ENCODE measurements at places on chromosomes 16 and 17. TPM values are rescaled to one million over a fixed set of nuclear protein-coding genes. Genes with fewer than 3 reads are reported as not detected.

THUMPD1 gene
- 17.1 TPM for polyA plus RNA-seq

CD68 gene
- polyA plus RNA-seq = 201 TPM

CES5A gene
- not detected for polyA plus RNA-seq

NOTUM gene
- polyA plus RNA-seq = 1.0 TPM

NOL3 gene
- 8.7 TPM for polyA plus RNA-seq

COTL1 gene
- 166 TPM for polyA plus RNA-seq

NDUFAF8 gene
- polyA plus RNA-seq = 25.9 TPM

EIF5A gene
- polyA plus RNA-seq = 606 TPM

CBLN1 gene
- 0.27 TPM for polyA plus RNA-seq

DNA sequence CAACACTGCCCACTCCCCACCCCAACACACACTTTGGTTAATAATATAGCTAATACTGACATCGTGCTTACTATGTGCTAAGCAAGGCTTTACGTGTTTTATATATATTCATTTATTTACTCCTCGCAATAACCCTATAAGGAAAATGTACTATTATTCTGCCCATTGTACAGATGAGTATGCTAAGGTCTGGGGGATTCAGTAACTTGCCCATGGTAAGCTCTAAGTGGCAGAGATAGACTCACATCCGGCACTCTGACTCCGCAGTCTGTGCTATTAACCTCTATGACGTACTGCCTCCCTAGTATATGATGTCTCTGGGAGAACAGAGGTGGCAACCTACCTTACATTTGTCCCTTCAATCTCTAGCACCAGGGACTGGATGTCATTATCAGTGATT is 12.7 kb downstream of the CFAP20 start:
- no peak overlapping the region for H3K27ac ChIP-seq
- DNase-seq = no peak
- peaks cover 13% of the 10 kb centered on the region for H3K36me3 ChIP-seq

- H3K27me3 ChIP-seq = no peaks in the 10 kb centered on the region
- no peak for DNase-seq
- no peak overlapping the region for H3K4me3 ChIP-seq
- H3K4me1 ChIP-seq = no peaks in the 10 kb centered on the region
Measured at GRCh38 chr16:2706085-2706484, 13.9 kb downstream of the PRSS27 start.

DNA sequence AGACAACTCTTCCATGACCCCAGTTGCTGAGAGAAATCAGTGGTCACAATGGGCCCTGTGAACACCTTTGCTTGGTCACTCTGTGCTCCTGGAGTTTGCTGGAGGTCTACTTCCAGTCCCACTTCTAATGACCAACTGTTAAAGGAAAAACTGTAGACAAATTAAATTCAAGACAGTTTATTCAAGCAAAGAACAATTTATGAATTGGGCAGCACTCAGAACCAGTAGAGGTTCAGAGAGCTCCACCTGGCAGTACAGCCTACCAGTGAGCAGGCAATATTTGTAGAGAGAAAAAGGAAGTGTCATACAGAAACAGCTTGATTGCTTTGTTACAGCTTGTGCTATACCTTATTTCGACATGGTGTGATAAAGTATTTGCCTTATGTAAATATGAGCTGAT is 116.5 kb downstream of the HS3ST3B1 start:
- no peaks in the 10 kb centered on the region for H3K4me1 ChIP-seq
- no peak overlapping the region for H3K4me3 ChIP-seq
- no peaks in the 10 kb centered on the region for H3K36me3 ChIP-seq
- DNase-seq = no peak
- no peak overlapping the region for H3K27ac ChIP-seq
- H3K27me3 ChIP-seq = no peaks in the 10 kb centered on the region

- no peaks in the 10 kb centered on the region for H3K36me3 ChIP-seq
- no peak overlapping the region for H3K4me3 ChIP-seq
- H3K27ac ChIP-seq = no peak overlapping the region
- H3K27me3 ChIP-seq = peaks cover 2% of the 10 kb centered on the region
- DNase-seq = no peak
Measured at GRCh38 chr17:44367231-44367979, 3.8 kb upstream of the FAM171A2 start.

DNA sequence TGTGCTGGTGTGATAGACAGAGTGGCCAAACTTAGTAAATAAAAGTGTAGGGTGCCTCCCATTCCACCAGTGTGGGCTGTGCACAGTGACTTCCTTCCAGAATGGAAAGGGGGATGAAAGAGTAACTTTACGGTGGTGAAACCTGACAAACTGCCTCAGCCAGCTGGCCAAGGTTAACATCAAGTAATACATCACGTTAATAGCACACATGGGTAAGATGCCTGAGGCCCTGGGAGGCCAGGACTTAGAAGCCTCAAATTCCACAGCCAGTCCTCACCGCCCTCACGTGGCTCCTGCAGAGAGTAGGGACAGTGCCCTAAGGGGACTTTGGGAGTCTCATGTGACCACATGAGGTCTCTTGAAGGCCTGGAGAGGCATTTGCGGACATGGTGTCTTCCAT is 14.1 kb downstream of the RMI2 start:
- H3K4me1 ChIP-seq = no peaks in the 10 kb centered on the region
- DNase-seq = no peak
- no peaks in the 10 kb centered on the region for H3K27me3 ChIP-seq
- no peak overlapping the region for H3K4me3 ChIP-seq
- H3K36me3 ChIP-seq = peaks cover 2% of the 10 kb centered on the region
- no peak overlapping the region for H3K27ac ChIP-seq

GRCh38 chr16:65044873-65045272 is 77.0 kb downstream of the CDH11 start:
- H3K27me3 ChIP-seq = no peaks in the 10 kb centered on the region
- no peak overlapping the region for H3K27ac ChIP-seq
- H3K36me3 ChIP-seq = no peaks in the 10 kb centered on the region
- DNase-seq = no peak

- H3K36me3 ChIP-seq = no peaks in the 10 kb centered on the region
- DNase-seq = no peak
- H3K4me3 ChIP-seq = no peak overlapping the region
- H3K4me1 ChIP-seq = no peaks in the 10 kb centered on the region
- H3K27me3 ChIP-seq = no peaks in the 10 kb centered on the region
Measured at GRCh38 chr16:62965831-62966230, 929.6 kb upstream of the CDH8 start.

GRCh38 chr16:813916-814412 is 13.4 kb upstream of the GNG13 start:
- DNase-seq = no peak
- H3K4me1 ChIP-seq = no peaks in the 10 kb centered on the region
- peaks cover 20% of the 10 kb centered on the region for H3K27me3 ChIP-seq
- H3K4me3 ChIP-seq = no peak overlapping the region
- H3K27ac ChIP-seq = no peak overlapping the region
- no peaks in the 10 kb centered on the region for H3K36me3 ChIP-seq

GRCh38 chr16:47132308-47132707 is 11.4 kb downstream of the NETO2 start:
- H3K4me3 ChIP-seq = no peak overlapping the region
- H3K36me3 ChIP-seq = no peaks in the 10 kb centered on the region
- no peak for DNase-seq
- no peaks in the 10 kb centered on the region for H3K27me3 ChIP-seq

DNA sequence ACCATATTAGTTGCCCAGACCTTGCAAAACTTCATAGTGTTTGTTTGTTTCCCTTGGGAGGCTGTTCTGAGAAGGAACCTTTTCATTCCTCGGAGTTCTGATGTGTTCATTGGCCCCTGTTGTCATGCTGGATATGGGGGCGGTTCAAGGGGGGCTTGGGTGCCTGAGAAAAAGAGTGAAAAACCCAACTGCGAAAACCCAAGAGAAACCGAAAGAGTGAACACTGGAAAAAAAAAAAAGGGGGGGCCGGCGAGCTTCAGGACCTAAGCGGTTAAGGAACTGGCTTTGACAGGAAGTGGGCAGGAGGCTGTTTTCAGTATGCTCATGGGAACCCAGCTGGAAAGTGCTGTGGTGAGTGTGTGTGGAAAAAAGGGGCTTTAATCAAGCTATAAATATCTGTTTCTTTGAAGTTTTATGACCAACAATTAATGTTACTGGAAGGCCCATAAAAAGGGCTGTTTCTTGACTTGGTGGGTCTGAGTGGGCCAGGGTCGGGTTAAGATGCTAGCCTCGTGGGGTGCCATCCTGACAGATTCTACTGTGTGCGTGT is 510.7 kb downstream of the MAF start:
- H3K27me3 ChIP-seq = no peaks in the 10 kb centered on the region
- H3K27ac ChIP-seq = peak overlapping the region; percentile 36
- peak; percentile 31 for DNase-seq
- H3K4me3 ChIP-seq = no peak overlapping the region
- no peaks in the 10 kb centered on the region for H3K36me3 ChIP-seq
- no peaks in the 10 kb centered on the region for H3K4me1 ChIP-seq

GRCh38 chr17:64599827-64600226 is 62.3 kb downstream of the SMURF2 start:
- H3K27ac ChIP-seq = no peak overlapping the region
- H3K4me3 ChIP-seq = no peak overlapping the region
- no peaks in the 10 kb centered on the region for H3K4me1 ChIP-seq
- H3K36me3 ChIP-seq = no peaks in the 10 kb centered on the region
- no peaks in the 10 kb centered on the region for H3K27me3 ChIP-seq

DNA sequence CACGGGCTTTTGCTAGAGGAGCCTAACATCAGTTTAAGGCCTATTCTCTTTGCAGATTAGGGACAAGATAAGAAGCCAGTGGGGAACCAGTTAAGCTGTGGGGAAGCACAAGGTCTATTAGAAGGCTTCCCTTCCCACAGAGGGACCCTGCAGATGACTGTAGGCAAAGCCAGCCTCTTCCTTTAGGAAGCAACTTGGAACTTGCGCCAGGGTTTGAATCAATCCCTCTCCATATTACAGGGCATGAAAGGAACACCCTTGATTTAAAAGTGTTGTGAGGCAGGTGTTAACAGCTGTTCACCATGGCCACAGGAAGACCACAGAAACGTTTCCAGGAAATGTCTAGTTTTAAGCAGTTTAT is 77.3 kb downstream of the RPTOR start:
- H3K36me3 ChIP-seq = peaks cover 3% of the 10 kb centered on the region
- no peak overlapping the region for H3K4me3 ChIP-seq
- H3K27ac ChIP-seq = no peak overlapping the region
- no peaks in the 10 kb centered on the region for H3K27me3 ChIP-seq
- DNase-seq = no peak
- H3K4me1 ChIP-seq = no peaks in the 10 kb centered on the region

DNA sequence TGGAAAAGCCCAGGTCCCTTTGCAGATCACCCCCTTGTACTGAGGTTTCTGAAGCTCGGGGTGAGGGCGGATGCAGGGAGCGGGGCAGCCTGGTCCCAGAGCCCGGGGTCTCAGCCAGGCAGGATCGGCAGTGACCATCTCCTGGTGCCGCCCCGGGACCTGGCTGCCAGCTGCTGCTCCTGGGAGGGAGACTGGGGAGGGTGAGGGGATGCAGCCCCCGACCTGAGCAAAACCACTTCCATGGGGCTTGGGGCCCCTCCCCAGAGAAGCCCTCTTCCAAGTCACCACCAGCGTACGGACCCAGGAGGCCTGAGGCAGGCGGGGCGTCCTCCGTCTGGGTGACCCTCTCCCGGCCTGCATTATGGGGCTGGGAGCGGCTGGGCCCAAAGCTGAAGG is 14.8 kb downstream of the CD7 start:
- DNase-seq = no peak
- no peaks in the 10 kb centered on the region for H3K27me3 ChIP-seq
- H3K27ac ChIP-seq = no peak overlapping the region
- H3K4me1 ChIP-seq = peaks cover 2% of the 10 kb centered on the region
- no peaks in the 10 kb centered on the region for H3K36me3 ChIP-seq

DNA sequence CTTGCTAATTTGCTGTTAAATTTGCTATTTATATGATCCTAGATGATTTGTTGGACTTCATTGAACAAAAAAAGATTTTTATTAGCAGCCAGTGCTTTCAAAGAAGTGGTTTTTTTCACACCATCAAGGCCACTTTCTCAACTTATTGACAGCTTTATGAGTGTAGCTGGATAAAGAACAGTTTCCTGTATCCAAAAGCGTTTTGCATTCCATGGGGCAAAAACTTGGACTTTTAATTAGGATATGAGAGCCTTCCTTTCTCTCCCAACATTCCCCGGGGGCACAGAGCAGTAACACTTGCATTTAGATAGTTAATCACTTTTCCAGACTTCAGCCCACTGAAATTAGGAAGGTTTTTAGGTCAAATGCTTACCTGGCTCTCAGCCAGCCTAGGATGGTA is 177.1 kb upstream of the ELAC2 start:
- H3K27me3 ChIP-seq = no peaks in the 10 kb centered on the region
- DNase-seq = no peak
- H3K36me3 ChIP-seq = no peaks in the 10 kb centered on the region
- H3K4me3 ChIP-seq = no peak overlapping the region
- H3K4me1 ChIP-seq = no peaks in the 10 kb centered on the region

DNA sequence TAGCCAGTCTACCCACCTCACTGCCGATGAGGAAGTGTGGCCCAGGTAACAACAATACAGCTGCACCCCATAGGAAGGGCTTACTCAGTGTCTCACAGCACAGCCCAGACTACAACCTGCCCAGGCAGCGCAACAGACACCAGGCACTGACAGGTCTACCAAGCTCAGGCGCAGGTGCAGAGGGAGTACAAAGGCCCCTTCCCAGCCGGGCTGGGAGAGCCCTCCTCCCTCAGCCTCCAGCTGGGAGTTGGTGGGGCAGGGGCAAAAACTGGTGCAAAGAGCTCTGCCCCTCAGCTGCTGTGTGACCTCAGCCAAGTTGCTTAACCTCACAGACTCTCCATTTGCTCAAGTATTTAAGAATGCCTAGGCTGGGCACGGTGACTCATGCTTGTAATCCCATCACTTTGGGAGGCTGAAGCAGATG is 112.6 kb upstream of the LHX1 start:
- H3K27ac ChIP-seq = no peak overlapping the region
- no peaks in the 10 kb centered on the region for H3K4me1 ChIP-seq
- no peak overlapping the region for H3K4me3 ChIP-seq
- no peaks in the 10 kb centered on the region for H3K36me3 ChIP-seq

DNA sequence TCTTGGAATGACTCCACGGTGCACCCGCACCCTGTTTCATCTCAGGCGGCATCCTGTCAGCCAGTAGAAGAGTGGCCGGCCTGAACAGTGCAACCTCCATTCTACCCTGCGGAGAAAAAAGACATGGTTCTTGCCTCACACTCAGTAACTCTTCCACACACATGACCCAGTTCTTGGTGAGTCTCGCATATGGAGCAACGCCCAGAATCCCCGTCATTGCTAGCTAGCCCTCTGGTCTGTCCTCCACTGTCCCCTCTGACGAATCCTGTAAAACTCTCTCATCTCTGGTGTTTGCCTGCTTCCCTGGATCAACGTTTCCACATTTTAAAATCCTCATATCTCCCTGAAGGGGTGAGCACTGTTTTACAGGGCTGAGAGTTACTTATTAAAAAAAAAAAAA is 4.2 kb upstream of the RDM1 start:
- H3K4me3 ChIP-seq = no peak overlapping the region
- H3K36me3 ChIP-seq = no peaks in the 10 kb centered on the region
- H3K27me3 ChIP-seq = no peaks in the 10 kb centered on the region
- peaks cover 13% of the 10 kb centered on the region for H3K4me1 ChIP-seq

Data from small intestine (tissue), 16 donors.